ENCODE measurements at places on chromosomes 2 and 18. TPM values are rescaled to one million over a fixed set of nuclear protein-coding genes. Genes with fewer than 3 reads are reported as not detected.

The CCDC74A gene
- 6.5 TPM for total RNA-seq

The EFHD1 gene
- total RNA-seq, result not detected

The PPM1B gene
- 29.5 TPM for total RNA-seq

The WDR33 gene
- total RNA-seq, result 40.5 TPM

The RSAD2 gene
- total RNA-seq, result 6.9 TPM

The ZNF24 gene
- total RNA-seq, result 13.1 TPM
